ENCODE measurements at places on chromosomes 12 and 14.

- DNase-seq: no peak
Observed at GRCh38 chr14:24852312-24853060, 197.5 kb downstream of the STXBP6 start.

DNA sequence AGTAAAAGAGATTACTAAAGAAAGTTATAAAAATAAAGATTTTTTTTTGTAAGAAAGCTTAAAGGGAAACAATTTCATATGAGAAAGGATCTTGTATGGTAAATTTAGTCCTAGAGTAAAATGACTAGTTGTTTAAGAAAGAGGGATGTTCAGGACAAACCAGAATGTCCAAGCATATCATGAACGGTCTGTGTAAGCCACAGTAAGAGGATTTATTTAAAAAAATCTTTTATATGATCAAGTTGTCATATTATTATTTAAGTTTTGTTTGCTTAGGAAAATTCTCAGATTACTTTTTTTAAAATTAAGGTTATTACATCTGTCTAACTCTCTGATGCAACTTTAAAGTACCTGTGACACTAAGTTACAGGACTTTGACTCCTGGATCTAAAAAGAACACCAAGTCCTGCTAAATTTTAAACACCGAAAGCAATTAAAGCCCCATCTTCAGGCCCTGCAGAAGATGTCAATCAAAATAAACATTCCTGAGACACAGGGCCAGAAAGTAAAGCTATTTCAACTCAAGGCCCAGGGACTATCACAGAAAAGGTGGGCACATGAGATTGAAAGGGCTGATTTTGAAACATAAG is 17.3 kb upstream of the CCDC196 start:
- no peak for DNase-seq

DNA sequence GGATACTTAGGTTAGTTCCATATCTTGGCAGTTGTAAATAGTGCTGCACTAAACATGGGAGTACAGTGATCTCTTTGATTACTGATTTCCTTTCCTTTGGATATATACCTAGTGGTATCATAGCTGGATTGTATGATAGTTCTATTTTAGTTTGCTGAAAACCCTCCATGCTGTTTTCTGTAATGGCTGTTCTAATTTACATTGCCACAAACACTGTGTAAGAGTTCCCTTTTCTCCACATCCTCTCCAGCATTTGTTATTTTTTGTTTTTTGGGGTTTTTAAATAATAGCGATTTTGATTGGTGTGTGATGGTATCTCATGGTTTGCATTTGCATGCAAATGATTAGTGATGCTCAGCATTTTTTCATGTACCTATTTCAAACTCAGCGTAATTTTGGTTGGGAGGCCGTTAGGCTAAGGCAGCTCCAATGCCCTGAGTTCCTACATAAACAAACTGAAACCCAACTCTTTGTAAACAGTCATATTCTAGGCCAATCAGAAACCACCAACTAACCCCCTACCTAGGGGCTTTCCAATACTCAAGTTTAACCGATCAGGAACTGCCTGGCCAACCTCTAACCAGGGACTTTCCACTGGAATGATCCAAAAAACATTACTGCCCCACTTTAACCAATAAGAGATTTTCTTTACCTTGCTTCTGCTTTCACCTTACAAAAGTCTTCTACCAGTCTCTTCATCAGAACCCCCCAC is 171.6 kb downstream of the FBXL14 start:
- DNase-seq: no peak

DNA sequence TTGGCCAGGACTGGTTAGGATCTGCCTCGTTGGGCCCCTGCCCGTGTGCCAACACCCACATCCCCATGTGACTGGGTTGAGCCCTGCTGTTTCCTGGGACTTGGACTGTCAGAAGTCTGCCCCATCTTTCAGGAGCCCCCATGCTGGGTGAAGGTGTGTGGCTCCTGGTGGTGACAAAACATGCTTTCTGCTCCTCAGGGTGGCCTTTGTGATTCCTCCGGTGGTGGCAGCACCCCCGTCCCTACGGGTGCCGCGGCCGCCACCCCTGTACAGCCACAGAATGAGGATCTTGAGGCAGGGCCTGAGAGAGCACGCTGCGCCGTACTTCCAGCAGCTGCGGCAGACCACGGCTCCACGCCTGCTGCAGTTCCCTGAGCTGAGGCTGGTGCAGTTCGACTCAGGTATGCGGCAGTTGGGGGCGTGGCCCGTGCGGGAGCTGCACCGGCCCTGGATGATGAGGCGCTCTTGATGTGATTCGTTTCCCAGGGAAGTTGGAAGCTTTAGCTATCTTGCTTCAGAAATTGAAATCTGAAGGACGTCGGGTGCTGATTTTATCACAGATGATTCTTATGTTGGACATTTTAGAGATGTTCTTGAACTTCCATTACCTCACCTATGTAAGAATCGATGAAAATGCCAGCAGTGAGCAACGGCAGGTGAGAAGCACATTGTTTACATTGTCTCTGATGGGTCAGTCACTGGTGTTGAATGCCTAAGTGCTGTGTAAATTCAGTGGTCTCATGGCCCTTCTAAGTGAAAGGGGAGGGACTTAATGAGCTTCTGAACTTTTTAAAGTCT is 80.0 kb downstream of the EP400 start:
- DNase-seq: no peak

GRCh38 chr14:63875311-63875710 is 22.5 kb downstream of the SYNE2 start:
- DNase-seq: no peak

- no peak for DNase-seq
Observed at GRCh38 chr12:32435921-32436705, 36.8 kb downstream of the FGD4 start.

DNA sequence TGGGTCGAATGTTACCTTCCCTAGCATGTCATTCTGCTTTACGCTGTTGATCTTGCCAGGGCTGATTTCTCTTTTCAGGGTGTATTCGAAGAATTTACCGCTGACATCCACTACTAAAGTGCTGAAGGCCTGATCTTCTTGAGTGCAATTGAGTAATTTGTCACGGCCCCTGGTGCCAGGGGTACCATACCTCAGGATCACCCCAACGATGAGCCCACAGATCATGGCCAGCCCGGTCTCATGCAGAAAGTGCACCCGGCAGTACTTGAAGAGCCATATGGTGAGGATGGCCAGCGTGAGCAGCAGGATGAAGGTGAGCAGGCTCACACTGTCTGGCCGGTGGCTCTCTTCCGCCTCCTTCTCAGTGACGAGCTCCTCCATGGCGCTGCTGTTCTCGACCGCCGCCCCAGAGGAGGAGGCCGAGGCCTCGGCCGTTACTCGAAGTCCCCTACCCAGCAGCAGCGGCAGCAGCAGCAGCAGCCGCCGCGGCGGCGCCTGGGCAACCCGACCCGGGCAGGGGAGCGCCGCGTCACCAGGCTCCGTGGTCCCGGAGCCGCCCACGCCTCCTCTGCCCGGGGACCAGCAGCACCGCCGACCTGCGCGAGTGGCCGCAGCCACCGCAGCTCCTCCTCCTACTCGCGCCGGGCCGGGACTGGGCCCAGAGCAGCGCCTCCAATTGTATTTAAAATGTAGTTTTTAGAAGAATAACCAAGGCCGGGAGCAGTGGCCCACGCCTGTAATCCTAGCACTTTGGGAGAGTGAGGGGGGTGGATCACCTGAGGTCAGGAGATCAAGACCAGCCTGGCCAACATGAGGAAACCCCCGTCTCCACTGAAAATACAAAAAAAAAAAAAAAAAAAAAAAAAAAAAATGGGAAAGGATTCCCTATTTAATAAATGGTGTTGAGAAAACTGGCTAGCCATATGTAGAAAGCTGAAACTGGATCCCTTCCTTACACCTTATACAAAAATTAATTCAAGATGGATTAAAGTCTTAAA is 58.5 kb upstream of the TMPO start:
- DNase-seq: no peak

GRCh38 chr12:114982760-114983159 is 298.8 kb upstream of the TBX3 start:
- no peak for DNase-seq

DNA sequence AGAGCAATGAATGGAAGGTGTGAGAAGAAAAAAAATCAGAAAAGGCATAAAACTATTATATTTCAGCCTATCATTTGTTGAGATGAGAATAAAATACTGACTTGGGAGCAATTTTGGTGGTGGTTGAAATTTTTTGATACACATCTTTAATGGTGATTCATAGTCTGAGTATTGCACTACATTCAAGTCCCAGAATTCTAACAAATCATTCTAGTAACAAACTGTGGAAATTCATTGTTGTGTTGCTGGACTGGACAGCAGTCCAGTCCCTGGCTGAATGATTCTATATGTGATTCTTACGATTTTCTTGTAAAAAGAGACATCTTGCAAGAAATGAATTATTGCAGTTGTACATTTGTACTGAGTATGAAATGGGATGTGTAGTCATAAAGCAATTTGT is 268.6 kb downstream of the TRHDE start:
- DNase-seq: no peak

DNA sequence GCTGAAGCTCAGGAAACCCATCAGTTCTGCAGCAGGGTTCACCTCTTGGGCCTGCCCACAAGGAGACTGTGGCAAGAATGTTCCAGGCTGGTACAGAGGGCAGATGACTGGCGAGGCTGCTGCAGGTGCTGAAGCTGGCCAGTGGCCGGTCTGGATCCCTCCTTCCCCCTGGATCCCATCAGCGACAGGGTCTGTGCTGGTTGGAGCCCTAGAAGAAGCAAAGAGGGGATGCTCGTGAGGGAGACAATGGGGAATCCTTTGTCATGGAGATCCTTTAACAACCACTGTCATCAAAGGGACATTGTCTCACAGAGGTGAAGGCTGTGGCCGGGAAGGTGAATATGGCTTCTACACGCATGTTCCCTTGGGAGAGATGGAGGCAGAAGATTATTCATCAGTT is 211.4 kb upstream of the TMEM132C start:
- DNase-seq: no peak

DNA sequence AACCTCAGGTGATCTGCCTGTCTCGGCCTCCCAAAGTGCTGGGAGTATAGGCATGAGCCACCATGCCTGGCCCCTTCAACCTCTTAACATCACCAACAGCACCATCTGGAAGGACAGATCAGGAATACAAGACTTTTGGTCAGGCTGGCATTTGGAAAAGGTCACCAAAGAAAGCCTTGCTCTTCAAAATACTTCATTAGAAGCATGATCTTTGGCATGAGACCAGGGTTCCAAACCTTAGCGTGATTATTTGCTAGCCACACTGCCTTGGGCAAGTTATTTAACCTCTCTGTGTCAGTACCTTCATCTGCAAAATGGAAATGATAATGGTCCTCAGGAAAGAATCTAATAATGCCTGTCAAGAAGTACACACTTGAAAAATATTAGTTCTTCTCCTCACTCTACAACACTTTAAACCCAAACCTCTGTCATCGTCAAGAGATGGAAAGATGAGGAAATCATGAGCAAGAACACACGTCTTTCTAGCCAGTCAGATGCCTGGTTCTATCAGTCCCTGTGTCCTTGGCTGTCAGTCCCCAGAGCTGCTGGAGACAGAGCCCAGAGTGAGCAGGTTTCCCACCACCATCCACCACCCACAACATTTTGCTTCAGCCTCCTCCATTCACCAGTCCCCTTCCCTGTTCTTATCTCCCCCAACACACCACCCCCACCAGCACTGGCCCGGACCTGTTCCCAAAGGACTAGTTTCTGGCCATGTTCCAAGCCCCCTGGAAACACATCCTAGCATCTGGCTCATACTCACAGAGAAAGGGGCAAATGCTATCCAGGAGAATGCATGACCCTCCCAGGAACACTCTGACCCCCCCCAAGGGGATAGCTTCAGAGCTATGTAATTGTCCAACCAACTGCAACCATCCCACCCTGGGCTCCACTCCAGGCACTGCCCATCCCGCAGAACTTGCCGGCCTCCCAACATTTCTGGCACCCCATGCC is 2.0 kb downstream of the ADCY6 start:
- no peak for DNase-seq

- no peak for DNase-seq
Observed at GRCh38 chr12:18591473-18591872, 146.3 kb downstream of the PLCZ1 start.

- DNase-seq: no peak
Observed at GRCh38 chr12:26378711-26379110, 183.3 kb downstream of the SSPN start.

DNA sequence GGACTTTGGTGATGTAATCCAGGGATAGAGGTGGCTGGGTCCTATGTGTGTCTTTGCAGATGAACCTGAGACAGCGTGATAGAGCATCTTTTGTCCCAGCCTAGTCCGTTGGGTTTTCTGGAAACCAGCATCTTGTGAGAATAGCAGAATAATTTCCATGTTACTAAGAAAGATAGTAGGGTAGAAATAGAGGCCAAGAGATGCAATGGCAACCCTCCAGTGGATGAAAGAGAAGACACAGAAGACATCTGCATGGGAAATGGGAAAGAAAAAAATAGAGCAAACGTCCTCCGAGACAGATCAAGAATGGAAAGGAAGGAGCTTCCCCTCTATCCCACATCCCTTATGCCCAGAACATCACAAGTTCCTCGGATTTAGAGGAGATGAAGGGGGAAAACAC is 409.3 kb upstream of the TMEM132C start:
- no peak for DNase-seq

DNA sequence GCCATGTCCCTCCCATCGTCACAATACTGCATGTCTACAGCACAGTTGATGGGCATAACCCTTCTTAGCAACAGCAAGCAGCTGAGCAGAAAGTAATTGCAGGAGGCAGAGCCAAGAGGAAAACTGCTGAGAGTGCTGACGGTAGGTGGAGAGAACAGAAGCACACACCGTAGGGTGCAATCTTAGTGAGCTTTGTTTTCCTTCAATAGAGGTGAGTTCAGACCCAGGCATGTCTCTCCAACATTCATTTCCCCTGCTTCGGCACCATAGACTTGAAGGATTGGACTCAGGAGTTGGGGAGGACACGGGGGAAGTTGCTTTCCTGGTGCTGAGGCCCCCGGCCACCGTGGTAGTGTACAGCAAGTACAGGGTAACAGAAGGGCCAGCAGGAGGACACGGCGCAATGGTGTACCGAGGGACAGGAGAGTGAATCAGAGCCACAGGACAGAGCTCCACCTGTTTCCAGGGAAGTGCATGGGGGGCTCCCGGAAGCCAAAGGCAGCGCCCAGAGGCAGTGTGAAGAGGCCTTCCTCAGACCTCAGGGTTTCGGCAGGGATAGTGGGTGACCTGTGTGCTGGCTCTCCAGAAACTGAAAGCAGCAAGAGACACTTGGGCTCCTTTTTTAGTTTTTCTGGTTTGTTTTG is 36.3 kb upstream of the SINHCAF start:
- DNase-seq: no peak

DNA sequence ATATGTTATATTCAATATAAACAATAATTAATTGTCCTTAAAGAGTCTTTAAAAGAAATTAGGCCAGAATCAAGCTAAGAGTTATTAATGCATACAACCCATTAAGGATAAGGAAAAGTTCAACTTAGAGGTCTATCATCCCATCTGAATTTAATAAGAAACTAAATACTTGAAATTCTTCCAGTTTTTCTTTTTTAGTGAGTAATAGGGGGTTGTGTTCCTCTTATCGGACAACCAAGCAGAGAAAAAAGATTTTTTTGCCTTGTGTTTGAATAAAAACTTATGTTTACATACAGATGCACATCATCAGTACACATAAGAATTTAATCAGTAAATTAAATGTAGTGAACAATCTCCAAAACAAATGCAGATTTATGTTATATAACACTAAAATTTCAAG is 32.5 kb downstream of the PAWR start:
- DNase-seq: no peak

All from CD4-positive, alpha-beta T cell treated with Interleukin-6 at 100 ng/mL for 8 hours (primary cell).